ENCODE measurements at places on chromosomes 11 and 22. TPM values are rescaled to one million over a fixed set of nuclear protein-coding genes. Genes with fewer than 3 reads are reported as not detected.

NLRP14 gene
- total RNA-seq = not detected

KRTAP5-8 gene
- total RNA-seq = not detected

LRRC32 gene
- total RNA-seq = not detected

CYP2D6 gene
- 3.5 TPM for total RNA-seq

TSG101 gene
- total RNA-seq = 70.8 TPM

RBMXL2 gene
- not detected for total RNA-seq

IGF2 gene
- total RNA-seq = 0.35 TPM

DEUP1 gene
- total RNA-seq = not detected
